ENCODE measurements at places on chromosomes 11 and 22. TPM values are rescaled to one million over a fixed set of nuclear protein-coding genes. Genes with fewer than 3 reads are reported as not detected.

DNA sequence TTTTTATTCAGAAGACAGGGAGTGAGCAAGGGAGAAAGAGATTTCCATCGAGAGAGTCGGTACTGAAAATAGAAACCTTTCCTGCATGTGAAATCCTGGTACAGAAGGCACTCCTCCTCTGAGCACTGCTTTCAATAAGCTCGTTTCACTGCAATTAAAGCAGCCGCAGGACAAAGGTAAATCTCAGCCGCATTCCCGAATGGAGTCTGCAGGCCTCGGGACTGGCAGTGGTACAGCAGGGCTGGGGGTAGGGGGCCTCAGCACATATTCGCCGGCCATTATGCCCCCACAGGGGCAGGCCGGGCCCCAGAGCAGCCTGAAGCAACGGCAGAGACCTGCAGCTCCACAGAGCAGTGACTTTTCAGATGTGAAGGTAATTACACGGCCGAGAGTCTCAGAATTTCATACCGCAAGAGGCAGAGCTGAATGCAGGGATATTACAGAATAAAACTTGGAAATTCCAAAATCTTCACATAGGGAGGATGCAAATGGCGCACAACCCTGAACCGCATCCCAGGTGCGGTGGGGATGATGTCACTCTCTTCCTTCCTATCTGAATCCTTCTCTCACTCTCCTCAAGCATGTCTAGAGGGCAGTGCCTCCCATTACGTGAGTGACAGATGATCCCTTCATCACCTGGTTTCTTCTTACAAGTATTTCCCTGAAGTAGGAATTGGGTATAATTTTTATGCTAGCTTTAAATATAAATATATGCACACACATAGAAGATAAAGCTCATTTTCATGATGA is 622.1 kb downstream of the OPCML start:
- DNase-seq: no peak

- no peak for DNase-seq
These were observed 6.9 kb downstream of the OR52H1 start for GRCh38 chr11:5541427-5541826.

GRCh38 chr22:29765905-29766631 is 739 bp downstream of the ZMAT5 start:
- DNase-seq: no peak

- DNase-seq: no peak
These were observed 107.7 kb upstream of the LDLRAD3 start for GRCh38 chr11:35836205-35836604.

DNA sequence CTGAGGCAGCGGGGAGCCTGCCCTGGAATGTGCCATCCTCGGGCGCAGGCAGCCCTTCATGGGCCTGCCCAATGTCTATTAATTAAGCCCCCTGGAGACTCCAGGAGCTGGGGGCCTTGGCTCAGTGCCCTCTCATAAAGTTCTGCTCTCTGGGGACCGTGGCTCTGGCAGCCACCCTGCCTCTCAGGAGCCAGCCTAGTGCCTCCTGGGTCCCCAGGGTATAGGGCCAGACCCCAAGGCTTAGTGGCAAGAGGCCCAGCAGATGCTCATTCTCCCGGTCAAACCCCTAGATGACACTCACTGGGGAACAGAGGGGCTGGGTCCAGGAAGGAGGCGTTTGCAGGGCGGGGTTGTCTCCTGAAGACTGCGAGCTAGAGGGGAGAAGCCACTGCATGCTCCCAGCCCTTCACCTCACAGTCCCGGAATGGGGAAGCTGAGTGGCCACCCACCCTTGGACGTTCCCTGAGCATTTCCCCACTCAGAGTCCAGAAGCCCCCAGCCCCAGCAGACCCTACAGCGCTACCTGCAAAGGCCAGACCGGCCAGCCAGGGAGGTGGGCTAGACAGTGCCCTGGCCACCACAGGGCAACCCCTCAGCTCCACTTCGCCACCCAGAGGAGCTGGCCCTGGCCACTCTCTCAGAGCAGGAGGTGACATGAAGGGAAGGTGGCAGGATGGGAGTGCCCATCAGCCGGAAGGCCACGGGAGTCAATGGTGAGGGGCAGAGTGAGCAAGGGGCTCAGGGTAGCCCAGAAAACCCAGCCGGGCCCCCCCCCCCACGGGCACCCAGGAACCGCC is 83.0 kb downstream of the CDKN1C start:
- no peak for DNase-seq

GRCh38 chr11:10414659-10415058 is 40.4 kb upstream of the AMPD3 start:
- no peak for DNase-seq

DNA sequence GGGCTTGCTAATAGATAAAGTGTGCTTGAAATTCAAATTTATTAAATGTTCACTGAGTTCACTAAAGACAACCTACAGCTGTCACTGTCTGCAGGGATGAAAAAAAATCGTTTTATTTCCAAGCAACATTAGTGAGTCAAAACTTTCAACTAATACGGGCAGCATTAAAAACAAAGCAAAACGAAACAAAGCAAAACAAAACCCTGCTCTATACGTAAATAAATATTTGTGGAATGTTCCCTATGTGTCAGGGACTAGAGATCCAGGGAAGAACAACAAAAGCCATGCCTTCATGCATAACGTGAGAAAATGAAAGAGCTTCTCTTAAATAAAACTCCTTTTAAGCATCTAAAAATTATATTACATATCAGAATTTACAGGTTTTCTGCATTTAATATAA is 553 bp downstream of the NAALAD2 start:
- DNase-seq: no peak

- DNase-seq: no peak
These were observed 1.3 kb upstream of the INSC start for GRCh38 chr11:15113381-15113780.

DNA sequence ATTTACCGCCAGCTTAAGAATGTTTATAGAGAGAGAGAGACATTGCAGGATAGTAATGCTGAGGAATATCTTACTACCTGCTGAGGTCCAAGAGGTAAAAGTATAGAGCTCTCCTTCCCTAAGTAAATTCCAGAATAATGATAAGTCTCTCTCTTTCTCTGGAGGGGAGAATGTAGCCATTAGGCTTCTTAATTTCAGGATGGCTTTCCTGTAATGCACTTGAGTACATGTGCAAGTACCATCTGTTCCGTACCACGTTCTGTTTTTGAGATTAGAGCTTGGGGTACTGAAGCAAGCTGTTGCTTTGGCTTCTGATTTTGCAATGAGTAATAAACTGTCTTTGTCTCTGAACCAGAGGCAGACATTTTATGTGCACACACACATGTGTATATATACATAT is 1314.0 kb downstream of the JRKL start:
- DNase-seq: no peak

- peak; percentile 64 for DNase-seq
These were observed 117.8 kb downstream of the SERGEF start for GRCh38 chr11:17894929-17895658.

DNA sequence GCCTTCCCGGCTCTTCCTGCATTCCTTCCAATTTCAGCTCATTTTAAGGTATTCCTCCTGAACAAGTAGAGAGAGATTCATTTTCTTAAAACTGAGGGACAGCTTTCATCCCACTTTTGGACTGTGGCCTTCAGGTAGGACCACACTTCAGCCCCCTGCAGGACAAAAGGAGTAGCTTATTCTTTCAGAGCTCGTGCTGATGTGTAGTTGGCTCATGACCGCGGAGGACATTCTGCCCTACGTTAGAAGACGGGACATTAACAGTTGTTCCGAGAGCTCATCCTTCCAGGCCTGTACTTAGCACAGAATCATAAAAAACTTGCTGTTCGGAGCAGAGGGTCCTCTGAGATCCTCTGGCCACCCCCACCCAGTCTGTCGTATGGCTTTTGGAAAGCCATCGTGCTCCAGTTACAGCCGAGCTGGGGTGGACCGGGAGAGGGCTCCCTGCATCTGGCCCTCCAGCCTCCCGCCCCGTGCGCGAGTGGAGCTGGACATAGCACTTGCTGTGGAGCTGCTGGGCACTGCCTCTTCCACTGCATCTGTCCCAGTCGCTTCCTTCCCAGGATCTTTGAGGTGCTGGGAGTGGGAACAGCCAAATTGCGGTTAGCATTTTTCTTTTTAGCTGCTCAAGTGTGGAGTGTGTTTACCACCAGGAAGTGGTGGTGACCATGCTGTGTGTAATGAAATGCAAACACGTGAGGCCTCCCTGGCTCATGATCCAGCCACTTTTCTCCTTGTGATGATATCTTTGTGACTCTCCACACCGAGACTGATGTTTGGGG is 250.3 kb downstream of the TBC1D22A start:
- DNase-seq: no peak

DNA sequence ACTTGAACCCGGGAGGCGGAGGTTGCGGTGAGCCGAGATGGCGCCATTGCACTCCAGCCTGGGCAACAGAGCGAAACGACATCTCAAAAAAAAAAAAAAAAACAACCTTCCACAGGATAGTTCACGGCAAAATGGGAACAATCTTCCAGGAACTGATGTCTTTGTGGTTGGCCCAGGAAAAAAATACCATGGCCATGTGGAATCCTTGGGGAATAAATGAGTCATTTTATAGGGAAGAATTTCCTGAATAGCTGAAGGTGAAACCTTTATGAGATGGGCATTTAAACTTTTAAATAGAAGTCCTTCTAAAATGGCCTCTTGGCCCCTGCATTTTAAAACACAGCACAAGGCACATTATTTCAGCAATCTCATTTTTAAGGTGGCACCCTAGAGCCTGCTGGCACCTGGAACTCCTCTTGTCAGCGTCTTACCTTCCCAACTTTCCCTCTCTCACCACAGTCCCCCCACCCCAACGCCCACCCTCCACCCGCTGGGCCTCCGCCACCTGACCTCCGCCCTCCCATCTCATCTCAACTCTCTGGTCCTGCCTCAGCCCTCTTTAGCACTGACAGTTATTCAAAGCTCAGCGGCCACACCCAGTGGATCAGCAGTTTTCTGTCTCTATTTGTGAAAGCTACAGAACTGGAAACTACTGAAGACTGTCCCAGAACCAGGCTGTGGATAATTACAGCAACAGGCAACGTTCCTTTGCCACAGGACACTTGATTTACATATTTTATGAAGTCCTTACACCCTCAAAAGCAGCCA is 43.1 kb downstream of the SCGB1A1 start:
- DNase-seq: no peak

AQP11 gene
- total RNA-seq: 1.1 TPM

HORMAD2 gene
- not detected for total RNA-seq

ZBTB3 gene
- total RNA-seq: 7.0 TPM

OR51L1 gene
- not detected for total RNA-seq

Data from skin of body (tissue), 3 donors.